Liver (tissue), 10 donors: ENCODE measurements at places on chromosomes 7 and 10.

- H3K27ac ChIP-seq: peak overlapping the region; percentile 94
- H3K4me1 ChIP-seq: peaks cover 5% of the 10 kb centered on the region
- peak; percentile 34 for DNase-seq
- no peaks in the 10 kb centered on the region for H3K27me3 ChIP-seq
- H3K4me3 ChIP-seq: peak overlapping the region; percentile 82
These were observed 49.7 kb downstream of the CPEB3 start for GRCh38 chr10:92241158-92241500.

GRCh38 chr7:23468526-23469149, 1.7 kb downstream of the IGF2BP3 start:
- peak; percentile 56 for DNase-seq
- no peak overlapping the region for H3K4me3 ChIP-seq
- peaks cover 38% of the 10 kb centered on the region for H3K27me3 ChIP-seq
- H3K27ac ChIP-seq: no peak overlapping the region
- peaks cover 29% of the 10 kb centered on the region for H3K4me1 ChIP-seq

DNA sequence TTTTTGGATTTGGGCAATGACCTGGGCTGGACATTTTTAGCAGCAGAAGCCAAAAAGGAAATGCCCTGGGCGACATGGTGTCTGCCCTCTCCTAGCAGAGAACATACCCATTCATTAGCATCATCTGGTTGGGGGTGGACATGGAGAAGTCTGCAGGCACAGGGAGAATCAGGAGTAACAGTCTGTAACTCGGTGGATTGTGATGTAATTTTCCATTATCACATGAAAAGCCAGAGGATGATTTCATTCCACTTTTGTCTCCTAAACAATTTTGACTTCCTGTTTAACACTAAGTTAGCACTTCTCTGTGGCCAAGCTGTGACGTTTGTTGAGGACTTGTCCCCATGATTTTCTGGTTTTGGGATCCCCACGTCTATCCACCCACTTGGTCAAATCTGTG, 153.8 kb upstream of the HABP2 start:
- no peaks in the 10 kb centered on the region for H3K36me3 ChIP-seq
- no peak overlapping the region for H3K4me3 ChIP-seq
- peaks cover 9% of the 10 kb centered on the region for H3K4me1 ChIP-seq
- no peak overlapping the region for H3K27ac ChIP-seq
- DNase-seq: no peak

DNA sequence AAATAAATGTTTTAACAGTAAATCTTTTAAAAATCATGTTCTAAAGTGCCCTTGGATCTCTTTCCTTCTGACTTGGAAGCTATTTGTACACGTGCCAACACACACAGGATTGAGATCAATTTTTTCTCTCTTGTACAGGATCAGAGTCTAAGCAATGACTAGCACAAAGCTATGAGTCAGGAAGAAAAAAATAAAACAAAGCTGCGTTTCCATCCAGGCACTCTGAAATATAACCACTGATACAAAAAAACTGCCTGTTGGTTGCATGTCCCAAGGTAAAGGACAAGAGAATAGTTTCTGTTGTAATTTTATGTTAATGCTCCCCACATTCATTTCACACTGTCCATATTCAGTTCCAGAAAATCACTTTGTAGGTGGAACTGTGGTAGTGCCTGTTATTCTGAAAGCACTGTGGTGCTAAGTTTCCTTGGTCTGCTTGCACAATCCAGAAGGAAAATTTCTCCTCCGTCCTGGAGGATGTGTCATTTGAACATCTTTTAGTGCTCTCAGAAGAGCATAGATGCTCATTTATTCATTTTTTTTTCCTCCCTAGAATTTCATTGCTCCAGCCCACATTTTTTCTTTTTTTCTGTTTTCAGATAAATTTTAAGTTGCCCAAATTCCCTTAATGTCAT, 113.4 kb downstream of the PLXDC2 start:
- H3K27me3 ChIP-seq: no peaks in the 10 kb centered on the region
- H3K27ac ChIP-seq: peak overlapping the region; percentile 84
- no peaks in the 10 kb centered on the region for H3K36me3 ChIP-seq
- no peak for DNase-seq
- H3K4me1 ChIP-seq: peaks cover 22% of the 10 kb centered on the region

DNA sequence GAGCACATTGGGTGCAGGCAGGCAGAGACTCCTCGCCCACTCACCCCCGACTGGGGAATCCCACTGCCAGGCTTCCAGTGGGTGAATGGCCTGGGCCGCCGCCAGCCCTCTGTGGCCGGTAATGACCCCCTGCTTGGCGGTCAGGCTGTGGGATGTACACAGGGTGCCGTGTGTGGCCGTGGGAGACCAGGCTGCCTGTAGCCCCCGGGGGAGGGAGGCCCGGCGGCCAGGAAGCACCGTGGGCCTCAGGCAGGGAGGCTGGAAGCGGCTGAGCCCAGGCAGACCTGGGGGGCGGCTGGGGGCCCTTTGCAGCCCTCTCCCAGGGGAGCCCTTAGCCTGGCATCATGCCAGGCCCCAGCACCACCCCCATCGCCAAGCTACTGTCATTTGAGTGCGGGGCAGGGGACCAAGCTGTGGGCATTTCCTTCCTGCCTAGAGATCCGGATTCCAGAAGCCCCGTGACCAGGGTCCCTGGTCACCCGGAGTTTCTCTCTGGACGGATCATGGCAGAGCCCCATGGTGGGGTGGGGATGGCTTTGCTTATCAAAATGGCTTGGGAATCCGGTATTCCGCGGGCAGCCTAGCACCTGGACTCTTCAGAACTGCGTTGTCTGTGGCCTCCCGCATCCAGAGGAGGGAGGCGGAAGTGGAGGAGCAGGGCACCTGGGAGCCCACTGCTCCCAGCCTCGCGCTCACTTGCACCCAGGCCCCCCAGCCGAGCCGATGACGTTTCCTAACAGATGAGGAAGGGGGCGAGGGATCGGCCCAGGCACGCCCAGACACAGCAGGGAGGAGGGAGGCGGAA, 1.1 kb downstream of the TTYH3 start:
- H3K36me3 ChIP-seq: no peaks in the 10 kb centered on the region
- peaks cover 44% of the 10 kb centered on the region for H3K4me1 ChIP-seq
- H3K4me3 ChIP-seq: peak overlapping the region; percentile 61
- no peak for DNase-seq
- H3K27ac ChIP-seq: peak overlapping the region; percentile 87

DNA sequence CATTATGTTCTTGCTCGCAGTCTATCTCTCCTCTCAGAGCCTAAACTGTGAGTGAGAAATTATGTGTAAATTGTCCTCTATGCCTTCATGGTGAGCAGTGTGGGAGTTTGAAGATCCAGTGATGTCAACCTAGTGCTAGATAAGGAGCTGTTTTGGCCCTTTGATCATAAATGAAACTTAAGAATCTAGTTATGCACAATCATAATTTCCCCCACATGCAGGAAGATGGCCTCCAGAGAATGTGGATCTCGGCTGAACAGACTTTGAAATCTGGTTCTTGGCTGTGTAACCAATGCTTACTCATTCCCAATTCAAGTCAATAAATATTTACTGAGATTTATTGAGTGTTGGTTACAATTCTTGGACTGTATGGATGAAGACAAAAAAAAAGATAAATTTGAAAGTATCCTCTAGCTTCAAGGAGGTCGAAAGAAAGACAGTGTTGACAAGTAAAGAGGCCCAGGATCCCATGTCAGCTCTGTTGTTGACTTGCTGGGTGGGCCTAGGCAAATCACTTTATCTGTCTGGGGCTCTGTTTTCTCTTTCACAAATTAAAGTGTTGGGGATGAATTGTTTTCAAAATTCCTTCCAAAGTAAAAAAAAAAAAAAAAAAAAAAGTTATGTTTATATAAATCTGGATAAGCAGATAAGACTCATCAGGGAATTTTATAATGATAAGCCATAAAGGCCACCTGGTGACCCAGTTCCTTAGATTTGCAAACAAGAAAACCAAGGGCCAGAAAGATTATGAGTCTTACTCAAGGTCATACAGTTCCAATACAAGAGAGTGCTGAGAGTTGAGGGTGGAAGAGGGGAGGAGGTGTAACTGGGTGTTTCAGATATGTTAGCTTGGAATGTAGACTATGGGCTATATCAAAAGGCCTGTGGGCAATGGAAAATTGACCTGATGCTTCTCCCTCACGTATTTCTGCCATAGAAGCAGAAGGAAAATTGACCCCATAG, 969.9 kb downstream of the KCNMA1 start:
- no peaks in the 10 kb centered on the region for H3K36me3 ChIP-seq
- DNase-seq: no peak
- no peaks in the 10 kb centered on the region for H3K4me1 ChIP-seq
- no peak overlapping the region for H3K27ac ChIP-seq

DNA sequence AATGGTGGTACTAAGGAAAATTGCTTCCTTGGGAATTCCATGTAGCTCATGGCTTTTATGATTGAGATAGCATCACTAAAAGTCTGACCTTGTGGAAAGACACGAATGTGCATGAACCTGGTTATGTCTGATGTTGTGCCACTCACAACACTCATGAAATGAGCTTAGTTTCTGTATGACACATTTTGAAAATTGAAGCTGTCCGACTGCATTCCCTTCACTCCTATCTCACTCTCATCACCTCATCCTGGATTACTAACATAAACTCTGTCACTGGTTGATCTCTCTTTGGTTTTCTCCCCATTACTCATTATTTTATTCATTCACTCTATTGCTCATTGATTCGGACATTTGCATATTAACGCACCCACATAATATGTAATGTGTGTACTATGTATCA, 190.0 kb upstream of the VWC2 start:
- no peak overlapping the region for H3K27ac ChIP-seq
- no peak overlapping the region for H3K4me3 ChIP-seq
- no peaks in the 10 kb centered on the region for H3K27me3 ChIP-seq
- no peak for DNase-seq
- H3K4me1 ChIP-seq: no peaks in the 10 kb centered on the region
- H3K36me3 ChIP-seq: no peaks in the 10 kb centered on the region

DNA sequence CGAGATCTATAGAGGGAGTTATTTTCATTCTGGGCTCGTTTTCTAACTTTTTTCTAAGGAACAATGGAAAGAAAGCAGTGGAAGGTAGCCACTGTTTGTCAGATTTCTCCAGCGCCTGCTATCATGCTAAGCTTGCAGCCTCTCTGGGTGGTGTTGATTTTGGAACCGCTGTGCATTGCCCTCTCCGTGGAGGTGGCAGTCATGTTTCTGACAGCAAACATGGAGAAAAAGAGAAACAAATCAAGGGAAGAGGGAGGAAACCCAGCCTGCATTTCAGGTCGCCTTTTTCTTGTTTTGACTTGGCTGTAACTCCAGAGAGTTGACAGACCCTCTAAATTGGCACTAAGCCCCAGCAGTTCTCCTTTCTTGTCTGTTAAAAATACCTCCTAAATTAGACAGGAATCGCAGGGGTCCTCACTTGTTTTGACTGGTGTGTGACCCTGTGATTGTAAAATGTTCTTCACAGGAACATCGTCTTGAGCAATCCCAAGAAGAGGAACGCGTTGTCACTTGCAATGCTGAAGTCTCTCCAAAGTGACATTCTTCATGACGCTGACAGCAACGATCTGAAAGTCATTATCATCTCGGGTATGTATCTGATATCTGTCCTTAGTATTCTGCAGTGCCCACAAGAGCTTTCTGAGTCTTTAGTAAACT, 4.8 kb downstream of the ECHDC3 start:
- DNase-seq: no peak
- peaks cover 1% of the 10 kb centered on the region for H3K36me3 ChIP-seq
- H3K4me1 ChIP-seq: peaks cover 29% of the 10 kb centered on the region

DNA sequence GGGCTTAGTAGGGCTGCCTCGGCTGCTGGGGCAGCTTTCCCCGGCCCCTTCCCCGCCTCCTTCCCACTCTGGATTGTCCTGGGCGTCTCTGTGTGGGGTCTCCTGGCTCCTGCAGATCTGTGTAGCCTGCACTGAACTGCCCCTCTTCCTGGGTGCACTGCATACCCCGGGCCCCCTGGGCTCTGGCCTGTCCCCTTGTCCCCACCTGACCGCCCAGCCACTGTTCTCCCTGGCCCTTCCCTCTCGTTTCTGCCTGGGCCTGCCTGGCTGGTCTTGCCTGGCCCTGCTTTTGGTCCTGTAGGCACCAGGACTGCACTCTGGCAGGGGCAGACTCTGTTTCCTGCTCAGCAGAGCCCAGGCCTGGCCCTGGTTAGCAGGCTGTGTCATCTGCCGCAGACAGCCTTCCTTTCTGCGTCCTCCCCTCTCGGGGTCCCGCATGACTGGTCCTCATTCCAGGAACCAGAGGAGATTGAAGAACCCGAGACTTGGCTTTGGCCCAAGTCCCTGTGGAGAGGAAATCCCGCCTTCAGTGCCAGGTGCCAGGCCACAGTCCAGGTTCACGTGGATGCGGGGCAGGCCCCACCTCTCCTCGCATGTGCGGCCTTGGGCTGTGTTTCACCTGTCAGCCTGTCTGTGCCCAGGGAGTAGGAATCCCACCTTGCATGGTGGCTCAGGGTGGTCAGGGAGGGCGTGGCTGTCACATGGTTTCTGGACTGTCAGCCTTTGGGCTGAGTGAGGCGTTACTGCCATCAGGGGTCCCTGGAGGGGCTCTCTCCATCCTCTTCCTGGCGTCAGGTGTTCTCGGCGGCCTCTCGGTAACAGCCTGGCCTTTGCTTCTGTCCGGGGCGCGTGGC, 9.2 kb downstream of the INPP5A start:
- DNase-seq: no peak
- no peaks in the 10 kb centered on the region for H3K27me3 ChIP-seq
- H3K27ac ChIP-seq: peak overlapping the region; percentile 34
- H3K36me3 ChIP-seq: no peaks in the 10 kb centered on the region
- peaks cover 12% of the 10 kb centered on the region for H3K4me1 ChIP-seq
- no peak overlapping the region for H3K4me3 ChIP-seq

DNA sequence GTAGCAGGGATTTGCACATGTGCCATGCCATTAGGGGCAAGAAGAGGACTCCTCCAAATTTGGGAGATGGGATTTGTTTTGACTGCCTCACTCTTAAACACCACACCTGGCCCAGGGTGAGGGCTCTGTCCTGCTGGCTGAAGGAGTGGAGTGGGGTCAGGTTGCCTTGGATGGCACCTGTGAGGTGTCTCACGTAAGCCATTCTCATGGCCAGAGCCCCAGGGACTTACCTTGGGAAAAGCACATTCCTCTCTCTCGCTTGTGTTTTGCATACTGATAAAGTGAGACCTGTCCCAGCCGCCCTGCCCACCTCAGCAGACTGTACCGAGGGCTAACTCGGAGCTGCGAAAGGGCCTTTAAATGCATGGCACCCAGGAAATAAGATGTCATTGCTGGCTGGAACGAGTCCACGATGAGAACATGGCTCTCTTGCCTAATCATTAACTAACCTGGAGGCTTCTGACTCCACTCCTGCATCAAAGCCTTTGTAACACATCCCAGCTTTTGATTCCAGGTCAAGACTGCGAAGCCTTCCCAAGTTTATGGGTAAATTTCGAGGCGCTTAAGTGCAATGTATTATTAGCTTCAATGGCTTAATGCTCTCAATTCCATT, 184.0 kb upstream of the RNF32 start:
- no peak for DNase-seq
- H3K27me3 ChIP-seq: no peaks in the 10 kb centered on the region
- no peak overlapping the region for H3K4me3 ChIP-seq
- no peaks in the 10 kb centered on the region for H3K36me3 ChIP-seq
- no peaks in the 10 kb centered on the region for H3K4me1 ChIP-seq

GRCh38 chr7:99407872-99408378, 472 bp downstream of the PDAP1 start:
- peaks cover 31% of the 10 kb centered on the region for H3K4me1 ChIP-seq
- peak overlapping the region; percentile 99 for H3K27ac ChIP-seq
- peak overlapping the region; percentile 99 for H3K4me3 ChIP-seq
- peak; percentile 52 for DNase-seq
- no peaks in the 10 kb centered on the region for H3K27me3 ChIP-seq

GRCh38 chr10:133185421-133185820, 25.4 kb downstream of the KNDC1 start:
- DNase-seq: no peak
- no peak overlapping the region for H3K27ac ChIP-seq
- no peaks in the 10 kb centered on the region for H3K36me3 ChIP-seq
- no peaks in the 10 kb centered on the region for H3K27me3 ChIP-seq
